ENCODE measurements at places on chromosomes 16 and 17.

GRCh38 chr17:21339011-21339410, 37.1 kb upstream of the KCNJ12 start:
- no peak for DNase-seq

GRCh38 chr17:80236911-80237310, 16.7 kb downstream of the SLC26A11 start:
- no peak for DNase-seq

GRCh38 chr16:90053902-90054500, 23.1 kb downstream of the PRDM7 start:
- DNase-seq, result peak; percentile 53

GRCh38 chr16:63623551-63624039, 1498.3 kb downstream of the CDH11 start:
- no peak for DNase-seq

DNA sequence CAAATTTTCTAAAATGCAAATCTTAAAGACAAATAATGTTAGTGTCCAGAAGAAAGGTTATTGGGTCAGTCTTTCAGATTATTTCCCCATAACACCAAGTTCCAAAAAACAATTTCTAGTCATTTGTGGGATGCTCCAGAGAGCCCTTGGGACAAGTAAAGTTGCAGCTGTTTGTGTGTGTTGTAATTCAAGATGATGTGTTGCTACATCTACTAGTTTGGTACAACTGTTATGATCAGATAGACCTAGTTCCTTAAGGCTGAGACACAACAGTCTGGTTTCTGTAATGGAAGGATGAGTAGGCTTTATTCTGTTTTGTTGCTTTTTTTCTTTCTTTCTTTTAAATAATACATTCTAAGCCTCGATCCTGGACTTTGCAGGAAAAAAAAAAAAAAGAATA, 41.9 kb downstream of the PIGL start:
- no peak for DNase-seq

- no peak for DNase-seq
Observed at GRCh38 chr17:7652388-7653356, 1.9 kb downstream of the ATP1B2 start.

DNA sequence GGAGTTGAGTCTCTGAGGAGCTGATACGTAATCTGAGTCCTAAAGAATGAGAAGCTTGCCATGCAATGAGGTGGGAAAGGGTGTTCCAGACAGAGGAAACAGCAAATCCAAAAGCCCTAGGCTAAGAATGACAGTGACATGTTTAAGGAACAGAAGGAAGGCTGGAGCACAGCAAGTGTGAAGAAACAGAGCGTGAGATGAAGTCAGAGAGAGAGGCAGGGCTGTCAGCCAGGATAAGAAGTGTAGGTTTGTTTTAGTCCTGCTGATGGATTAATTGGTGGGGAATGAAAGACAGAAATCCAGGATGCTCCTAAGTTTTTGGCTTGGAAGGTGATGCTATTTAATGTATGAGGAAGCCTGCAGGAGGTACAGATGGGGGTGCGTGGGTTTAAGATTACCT, 14.5 kb downstream of the MMP28 start:
- no peak for DNase-seq

- DNase-seq, result no peak
Observed at GRCh38 chr17:47654991-47655390, 5.3 kb downstream of the KPNB1 start.

DNA sequence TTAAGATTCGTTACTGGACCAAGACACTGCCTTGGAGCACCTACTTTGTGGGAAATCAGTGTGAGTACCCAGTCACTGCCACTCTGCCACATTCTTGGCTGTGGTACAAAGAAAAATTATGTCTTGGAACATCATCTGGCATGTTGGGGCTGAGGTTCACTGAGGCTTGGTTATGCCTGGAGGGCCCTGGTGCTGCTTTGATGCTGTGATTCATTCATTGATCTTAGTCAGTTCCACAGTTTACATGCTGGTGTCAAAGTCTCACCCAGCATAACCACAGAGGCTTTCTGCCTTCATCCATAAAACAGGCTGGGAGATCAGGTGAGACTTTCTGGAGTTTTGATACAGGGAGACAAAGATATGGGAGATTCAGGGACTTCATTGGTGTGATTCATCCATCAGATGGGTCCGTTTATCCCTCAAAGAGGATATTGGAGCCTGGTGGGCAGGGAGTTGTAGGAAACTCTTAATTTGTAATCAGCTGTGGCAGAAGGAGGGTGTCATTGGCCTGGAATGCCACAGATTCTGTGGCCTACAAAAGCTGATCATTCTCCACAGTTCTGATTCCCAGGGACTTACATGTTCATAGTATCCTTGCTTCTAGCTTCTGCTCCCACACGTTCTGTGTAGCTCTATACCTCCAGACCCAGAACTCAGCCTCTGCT, 322.5 kb downstream of the PMP22 start:
- DNase-seq, result no peak

- DNase-seq, result no peak
Observed at GRCh38 chr17:48630925-48631692, 5.0 kb upstream of the HOXB9 start.

- DNase-seq, result no peak
Observed at GRCh38 chr16:8831871-8832716, 34.5 kb downstream of the PMM2 start.

DNA sequence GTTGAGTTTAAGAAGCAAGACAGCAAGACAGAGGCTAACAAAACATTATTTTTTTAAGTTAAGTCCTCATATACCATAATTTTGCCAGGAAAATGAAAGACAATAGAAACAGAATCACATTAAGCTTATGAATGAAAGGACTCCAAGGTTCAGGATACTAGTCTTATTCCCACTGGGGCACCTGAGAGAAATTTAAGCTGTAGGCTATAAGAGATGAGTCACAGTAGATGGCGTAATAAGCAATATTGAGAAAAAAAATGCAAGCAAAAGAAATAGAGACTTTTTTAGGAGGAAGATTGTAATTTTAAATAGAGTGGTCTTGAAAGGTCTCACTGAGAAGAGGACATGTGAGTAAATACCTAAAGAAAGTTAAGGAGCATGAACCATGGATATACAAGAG, 57.1 kb upstream of the KIF2B start:
- no peak for DNase-seq

- no peak for DNase-seq
Observed at GRCh38 chr16:85899444-85899843, 482 bp downstream of the IRF8 start.

- no peak for DNase-seq
Observed at GRCh38 chr16:16018705-16019104, 69.3 kb downstream of the ABCC1 start.

DNA sequence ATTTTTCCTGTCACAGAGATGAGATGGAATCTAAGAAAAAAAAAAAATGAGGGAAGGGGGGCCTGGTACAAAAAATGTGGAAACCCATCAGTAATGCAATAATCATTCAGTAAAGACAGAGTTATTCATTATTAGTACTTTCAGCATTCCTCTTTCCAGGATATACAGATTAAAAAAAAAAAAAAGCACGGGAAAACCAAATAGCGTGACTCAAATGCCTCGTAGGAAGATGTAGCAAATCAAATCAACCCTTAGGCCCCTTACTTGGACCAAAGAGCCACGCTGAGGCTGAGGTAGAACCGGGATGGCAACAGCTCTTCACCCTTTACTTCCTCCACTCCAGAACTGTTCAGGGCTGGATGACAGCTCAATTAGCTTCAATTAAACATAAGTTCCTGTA, 52.5 kb downstream of the SMG6 start:
- DNase-seq, result no peak

GRCh38 chr17:81121841-81122733, 43.2 kb upstream of the PVALEF start:
- no peak for DNase-seq

- DNase-seq, result peak; percentile 96
Observed at GRCh38 chr17:8630802-8631553, 453 bp upstream of the MYH10 start.

DNA sequence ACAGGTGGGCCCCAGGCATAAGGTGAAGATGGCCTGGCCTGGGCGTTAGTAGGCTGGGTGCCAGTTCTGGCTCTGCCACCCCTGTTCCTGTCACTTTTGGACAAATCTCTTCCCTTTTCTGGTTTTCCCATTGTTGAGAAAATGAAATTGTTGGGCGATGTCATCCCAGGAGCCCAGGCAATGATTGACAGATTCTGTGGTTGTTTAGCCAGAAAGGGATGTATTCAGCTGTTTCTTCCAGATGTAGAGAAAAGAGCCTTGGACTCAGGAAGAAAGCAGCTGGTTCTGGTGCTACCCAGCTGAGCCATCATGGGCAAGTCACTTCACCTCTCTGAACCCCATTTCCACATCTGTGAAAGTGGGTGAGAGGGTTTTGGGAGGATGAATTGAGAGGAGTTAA, 60.1 kb upstream of the MRTFB start:
- DNase-seq, result no peak

GRCh38 chr16:67504031-67505021, 21.0 kb upstream of the AGRP start:
- peak; percentile 93 for DNase-seq

- no peak for DNase-seq
Observed at GRCh38 chr16:52312716-52313115, 234.2 kb downstream of the TOX3 start.

- DNase-seq, result peak; percentile 81
Observed at GRCh38 chr17:80737106-80738019, 192.7 kb downstream of the RPTOR start.

DNA sequence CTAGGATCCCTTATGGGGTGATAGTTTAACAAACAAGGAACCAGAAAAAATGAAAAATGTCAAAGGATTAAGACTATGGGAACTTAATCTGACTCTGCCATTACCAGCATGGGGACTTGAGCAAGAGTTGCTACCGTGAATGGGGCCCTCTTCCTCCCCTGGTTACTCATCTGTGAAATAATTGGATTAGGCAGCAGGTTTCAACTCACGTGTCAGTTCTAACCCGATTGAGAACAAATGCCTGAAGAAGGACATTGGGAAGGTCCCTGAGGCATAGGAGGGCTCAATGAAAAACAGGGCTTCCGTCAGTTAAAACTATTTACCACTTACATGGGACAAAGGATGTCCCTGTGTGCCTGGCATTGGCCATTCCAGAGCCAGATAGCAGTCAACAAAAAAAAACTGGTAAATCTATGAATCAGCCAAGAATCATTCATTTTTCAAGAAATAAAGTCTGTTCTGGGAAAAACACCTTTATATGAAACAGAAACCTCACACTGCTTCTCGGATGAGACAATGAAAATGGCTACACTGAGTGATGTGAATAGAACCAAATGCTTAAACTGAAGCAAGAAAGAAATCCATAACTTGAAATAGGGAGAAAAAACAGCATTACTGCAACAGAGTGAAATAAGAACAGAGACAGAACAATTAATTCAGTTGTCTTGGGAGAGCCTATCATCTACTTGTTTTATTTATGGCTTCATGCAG, 104.3 kb downstream of the ADAMTS18 start:
- no peak for DNase-seq

GRCh38 chr17:75876190-75876937, 2.0 kb downstream of the TRIM47 start:
- no peak for DNase-seq

DNA sequence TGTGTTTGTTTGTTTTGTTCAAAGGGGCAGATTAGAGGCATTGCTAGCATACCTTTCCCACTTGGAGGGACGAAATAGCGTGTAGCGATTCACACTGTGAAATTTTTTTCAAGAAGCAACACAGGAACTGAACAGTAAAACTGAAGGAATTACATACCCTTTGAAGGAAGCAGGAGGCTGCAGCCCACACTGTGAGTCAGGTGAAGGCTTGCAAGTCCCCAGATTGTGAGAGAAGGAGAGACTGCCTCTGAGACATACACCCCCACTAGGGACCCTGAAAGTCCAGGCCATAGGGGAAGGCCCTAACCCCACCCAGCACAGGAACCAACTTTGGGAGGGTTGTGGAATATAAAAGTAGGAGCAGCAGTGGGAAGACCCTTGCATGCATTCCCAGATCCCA, 69.6 kb upstream of the HS3ST3A1 start:
- DNase-seq, result no peak

GRCh38 chr17:77581480-77581879, 377.0 kb upstream of the TNRC6C start:
- DNase-seq, result no peak

DNA sequence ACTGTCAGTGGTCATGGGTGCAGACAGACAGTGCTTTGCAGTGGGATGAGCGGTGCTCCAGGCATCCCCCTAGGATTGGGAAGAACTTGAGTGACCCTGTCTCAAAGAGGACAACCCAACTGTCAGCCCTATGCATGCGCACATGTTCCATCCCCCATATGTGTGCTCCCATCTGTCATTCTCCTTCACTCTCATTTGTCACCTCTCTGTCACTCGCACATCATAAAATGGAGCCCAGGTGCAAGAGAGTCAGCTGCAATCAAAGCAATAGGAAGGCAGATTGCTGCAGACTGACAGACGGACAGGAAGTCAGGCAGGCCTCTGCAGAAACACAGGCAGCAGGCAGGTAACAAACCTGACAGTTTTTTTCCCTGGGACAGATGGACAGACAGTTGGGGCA, 101.8 kb upstream of the CCL1 start:
- DNase-seq, result no peak

DNA sequence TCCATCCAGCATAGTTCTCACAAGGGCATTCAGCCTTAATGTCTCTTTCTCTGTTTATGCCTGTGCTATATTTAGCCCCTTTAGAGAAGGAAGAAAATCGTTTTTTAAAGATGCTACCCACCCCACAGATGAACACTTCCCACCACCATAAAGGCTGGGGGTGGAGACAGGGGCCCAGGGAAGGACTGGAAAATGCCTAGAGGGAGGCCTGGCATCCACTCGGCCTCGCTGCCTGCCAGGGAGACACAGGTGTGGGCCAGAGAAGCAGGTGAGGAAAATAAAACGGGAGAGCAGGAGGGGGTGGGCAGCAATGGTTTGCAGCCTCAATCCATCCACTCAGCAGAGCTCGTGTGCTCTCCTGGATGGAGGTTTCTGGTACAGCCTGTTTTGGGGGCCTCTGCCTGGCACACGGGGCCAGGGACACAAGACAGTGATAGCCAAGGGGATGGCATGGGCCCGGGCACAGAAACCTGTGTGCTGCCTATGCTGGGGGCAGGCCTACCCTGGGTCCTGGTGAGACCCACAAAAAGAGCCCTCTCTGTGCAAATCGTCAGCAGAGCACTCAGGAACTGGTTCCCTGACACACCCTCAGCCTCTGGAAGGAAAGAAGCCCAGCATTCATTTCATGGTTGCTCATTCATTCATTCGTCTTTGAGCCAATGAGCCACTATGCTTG, 121.4 kb downstream of the C16orf78 start:
- no peak for DNase-seq

DNA sequence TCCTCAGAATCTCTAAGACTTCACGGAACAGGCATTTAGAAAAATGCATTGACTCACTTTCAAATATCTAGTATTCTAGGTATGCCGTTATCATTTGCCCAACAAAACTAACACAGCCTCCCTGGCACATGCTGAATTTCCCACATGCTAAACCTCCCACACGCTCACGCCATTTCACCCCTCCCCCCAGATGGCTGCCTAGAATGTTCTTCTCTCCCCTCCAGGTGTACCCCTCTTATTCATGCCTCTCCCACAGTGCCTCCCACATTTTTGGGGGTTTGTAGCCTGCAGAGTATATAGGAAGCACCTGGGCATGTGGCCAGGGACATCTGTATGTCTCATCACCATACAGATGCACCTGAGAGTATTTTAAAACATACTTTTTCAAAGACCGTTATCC, 38.2 kb upstream of the ICAM2 start:
- DNase-seq, result no peak
